ENCODE measurements at places on chromosomes 2 and 18.

GRCh38 chr18:25831301-25831701, 259.1 kb downstream of the SS18 start:
- peak; percentile 4 for DNase-seq

- no peak for DNase-seq
These were observed 134.7 kb downstream of the PXDN start for GRCh38 chr2:1609485-1610095.

DNA sequence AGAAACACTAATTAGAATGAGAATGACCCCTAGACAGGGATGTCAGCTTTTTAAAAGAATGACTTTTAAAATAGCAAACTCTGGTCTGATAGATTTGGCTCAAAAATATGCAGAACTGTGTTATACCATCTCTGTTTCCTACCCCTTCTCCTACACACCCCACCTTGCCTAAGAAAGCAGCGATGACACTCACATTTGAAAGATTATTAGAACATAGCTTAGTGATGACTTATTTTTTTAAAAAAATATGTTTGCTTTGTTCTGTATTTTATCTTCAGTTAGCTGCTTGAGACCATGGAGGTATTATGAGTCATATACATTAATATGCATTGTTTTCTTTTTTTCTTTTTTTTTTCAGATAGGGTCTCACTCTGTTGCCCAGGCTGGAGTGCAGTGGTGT, 176.7 kb upstream of the TPO start:
- DNase-seq = no peak

DNA sequence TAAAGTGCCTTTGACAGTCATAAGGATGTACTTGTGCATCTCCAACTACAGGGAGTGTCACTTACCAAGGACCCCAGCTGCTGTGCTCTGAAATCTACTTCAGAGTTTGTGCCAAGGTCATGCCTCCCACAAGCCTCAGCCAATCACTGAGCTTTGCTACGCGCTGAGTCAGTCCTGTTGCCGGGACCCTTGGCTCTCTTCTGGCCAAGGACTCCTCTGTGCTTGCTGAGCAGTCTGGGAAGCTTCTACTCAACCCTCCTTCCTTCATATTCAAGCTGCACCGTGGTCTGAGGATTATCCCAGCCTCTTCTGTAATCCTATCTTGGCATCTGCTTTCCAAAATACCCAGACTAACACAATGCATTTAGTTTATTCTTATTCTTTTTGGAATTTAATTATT, 398.9 kb upstream of the FANCL start:
- peak; percentile 4 for DNase-seq

- DNase-seq = no peak
These were observed 1.5 kb downstream of the ADD2 start for GRCh38 chr2:70766357-70767078.

Data from ELF-1 (cell line).